Cortex of kidney (tissue), 1 donor: ENCODE measurements at places on chromosomes 7 and 10.

GRCh38 chr10:117547716-117548668 is 5.4 kb downstream of the EMX2 start:
- DNase-seq, result no peak

GRCh38 chr7:30038196-30038980 is 10.2 kb downstream of the PLEKHA8 start:
- DNase-seq, result no peak

- no peak for DNase-seq
Measured at GRCh38 chr10:100896876-100897461, 15.8 kb upstream of the SLF2 start.

DNA sequence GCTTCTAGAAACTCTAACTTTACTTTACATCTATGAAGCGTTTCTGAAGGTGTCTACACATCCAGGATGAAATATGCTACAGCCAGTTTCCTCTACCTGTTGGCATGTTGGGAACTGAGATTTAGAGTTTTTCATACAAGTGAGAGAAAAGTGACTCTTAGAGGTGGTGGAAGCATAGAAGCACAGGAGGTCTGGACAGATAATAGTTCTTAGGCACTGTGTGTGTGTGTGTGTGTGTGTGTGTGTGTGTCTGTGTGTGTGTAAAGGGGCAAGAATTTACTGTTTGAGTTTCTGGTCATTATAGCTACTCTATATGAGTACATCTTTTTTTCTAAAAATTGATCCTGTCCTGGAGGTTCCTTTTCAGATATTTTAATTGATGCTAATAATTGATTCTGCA is 110.7 kb upstream of the MTPN start:
- DNase-seq, result no peak

DNA sequence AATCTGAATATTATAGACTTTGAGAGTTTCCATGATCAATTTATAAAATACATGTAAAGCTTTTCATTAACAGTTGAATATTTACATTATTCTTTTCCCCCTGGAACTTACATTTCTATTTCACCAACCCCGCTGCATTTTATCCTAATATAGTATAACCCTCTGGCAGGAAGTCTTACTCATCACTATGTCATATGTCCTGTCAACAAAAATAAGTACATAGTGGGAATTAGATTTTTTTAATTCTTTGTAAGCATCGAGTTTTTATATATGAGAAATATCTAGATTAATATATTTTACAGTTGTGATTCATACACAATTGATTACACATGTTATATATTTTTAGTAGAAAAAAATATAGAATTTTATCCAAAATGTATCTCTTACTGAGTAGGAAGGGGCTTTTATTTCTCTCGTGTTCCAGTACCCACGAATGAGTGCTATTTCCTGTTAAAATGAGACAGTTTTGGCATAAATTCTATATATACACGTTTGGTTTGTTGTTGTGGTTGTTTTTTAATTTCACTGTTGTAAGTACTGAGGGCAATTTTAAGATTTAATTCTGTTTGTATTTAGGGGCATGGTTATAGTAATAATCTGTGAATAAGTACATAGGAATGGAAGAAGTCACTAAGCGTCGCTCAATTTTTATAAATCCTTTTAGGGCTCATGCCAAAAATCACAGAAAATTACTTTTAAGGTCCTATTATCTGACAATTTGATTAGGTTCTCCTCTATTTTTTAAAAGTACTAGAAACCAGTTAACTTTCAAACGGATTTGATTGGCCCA is 87.1 kb downstream of the HECW1 start:
- DNase-seq, result no peak

GRCh38 chr10:44627591-44628354 is 242.9 kb upstream of the CXCL12 start:
- DNase-seq, result no peak

- no peak for DNase-seq
Measured at GRCh38 chr7:158157460-158157859, 430.2 kb downstream of the PTPRN2 start.

DNA sequence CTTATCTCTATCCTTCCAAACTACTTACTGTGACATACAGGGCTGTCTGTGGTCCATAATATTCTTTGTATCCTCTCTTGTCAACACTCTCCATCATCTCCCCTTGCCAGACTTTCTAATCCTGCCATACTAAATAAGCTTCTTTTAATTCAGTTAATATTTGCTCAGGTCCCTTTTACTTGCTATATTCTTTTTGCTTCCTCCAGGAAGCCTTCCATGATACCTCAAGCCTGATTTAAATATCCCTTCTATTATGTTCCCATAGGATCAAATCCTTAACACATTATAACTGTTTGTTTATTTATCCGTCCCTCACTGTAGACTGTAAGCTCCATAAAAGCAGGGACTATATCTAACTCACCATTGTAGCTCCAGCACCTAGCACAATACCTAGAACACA is 7.2 kb upstream of the PPP3CB start:
- no peak for DNase-seq

DNA sequence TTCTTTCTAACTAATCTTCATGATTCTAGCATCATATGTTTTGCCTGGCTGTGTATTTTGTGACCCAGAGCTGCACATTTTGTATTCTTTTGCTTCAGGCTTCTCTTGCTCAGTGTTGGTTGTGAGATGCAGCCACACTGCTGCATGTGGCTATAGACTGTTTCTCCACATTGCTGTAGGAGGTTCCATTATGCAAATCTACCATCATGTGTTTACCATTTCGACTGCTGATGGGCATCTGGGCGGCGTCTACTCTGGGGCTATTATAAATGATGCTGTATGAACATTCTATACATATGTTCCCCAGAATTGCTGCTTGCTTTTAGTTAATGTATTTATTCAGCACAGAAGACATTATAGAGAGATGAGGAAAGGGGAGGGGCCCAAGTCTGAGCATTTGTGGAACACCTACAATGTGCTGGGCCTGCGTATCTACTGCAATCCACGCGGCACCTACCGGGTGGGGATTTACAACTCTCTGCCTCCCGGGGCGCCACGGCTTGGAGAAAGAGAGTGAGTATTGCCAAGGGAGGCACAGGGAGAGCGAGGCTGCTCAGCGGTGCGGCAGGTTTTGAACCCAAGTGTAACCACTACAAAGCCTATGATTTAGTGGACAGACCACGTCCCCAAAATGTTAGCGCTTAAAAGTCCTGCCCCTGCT is 172.5 kb downstream of the PRKAG2 start:
- no peak for DNase-seq

GRCh38 chr10:102627291-102627735 is 17.0 kb upstream of the TRIM8 start:
- DNase-seq, result no peak
